ENCODE measurements at places on chromosomes 11 and 22.

GRCh38 chr22:32864041-32864440, 62.5 kb downstream of the TIMP3 start:
- no peak for DNase-seq

- DNase-seq: no peak
These were observed 406.2 kb upstream of the CADM1 start for GRCh38 chr11:115910379-115910778.

DNA sequence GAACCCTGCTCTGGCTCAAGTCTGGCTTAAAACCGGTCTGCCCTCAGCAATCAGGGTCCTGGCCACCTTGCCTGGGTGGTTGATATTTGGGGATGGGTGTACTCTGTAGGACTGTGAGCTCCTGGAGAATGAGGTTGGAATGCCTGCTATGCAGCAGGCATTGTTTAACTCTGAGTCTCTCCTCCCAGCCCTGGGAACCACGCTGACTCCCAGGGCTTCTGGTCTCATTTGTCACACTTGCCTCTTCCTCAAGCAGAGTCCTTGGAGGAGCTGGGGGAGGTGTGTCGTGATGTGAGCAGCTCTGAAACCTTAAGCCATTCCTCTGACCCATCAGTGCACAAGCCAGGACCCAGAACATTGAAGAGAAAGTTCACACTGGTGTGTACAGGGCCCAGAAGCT, 340.1 kb downstream of the MN1 start:
- DNase-seq: peak; percentile 80

- no peak for DNase-seq
These were observed 25.8 kb downstream of the KCNC1 start for GRCh38 chr11:17760102-17761029.

GRCh38 chr11:130886704-130887103, 29.6 kb downstream of the SNX19 start:
- no peak for DNase-seq

- no peak for DNase-seq
These were observed 112.5 kb upstream of the CD82 start for GRCh38 chr11:44452827-44453572.
